ENCODE measurements at places on chromosomes 11 and 22.

DNA sequence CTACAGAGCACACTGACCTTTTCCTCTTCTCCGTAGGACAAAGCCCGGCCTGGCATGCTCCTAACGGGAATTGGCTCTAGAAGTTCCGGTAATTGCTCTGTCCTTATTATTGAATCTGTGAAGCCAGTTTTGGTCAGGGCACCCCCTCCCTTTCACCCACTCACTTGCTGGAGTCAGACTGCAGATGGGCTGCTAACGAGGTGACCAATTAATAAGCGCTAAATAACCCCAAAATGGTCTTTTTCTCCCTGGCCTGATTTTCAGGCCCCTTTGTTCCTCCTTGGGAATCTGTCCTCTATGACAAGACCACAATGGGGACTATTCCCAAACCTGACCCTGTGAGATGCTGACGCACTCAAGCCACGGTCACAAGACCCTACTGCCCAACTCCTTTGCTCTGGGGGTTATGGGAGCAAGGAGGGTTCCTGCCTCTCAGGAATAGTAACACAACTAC, 610.0 kb upstream of the CADM1 start:
- no peak for DNase-seq

DNA sequence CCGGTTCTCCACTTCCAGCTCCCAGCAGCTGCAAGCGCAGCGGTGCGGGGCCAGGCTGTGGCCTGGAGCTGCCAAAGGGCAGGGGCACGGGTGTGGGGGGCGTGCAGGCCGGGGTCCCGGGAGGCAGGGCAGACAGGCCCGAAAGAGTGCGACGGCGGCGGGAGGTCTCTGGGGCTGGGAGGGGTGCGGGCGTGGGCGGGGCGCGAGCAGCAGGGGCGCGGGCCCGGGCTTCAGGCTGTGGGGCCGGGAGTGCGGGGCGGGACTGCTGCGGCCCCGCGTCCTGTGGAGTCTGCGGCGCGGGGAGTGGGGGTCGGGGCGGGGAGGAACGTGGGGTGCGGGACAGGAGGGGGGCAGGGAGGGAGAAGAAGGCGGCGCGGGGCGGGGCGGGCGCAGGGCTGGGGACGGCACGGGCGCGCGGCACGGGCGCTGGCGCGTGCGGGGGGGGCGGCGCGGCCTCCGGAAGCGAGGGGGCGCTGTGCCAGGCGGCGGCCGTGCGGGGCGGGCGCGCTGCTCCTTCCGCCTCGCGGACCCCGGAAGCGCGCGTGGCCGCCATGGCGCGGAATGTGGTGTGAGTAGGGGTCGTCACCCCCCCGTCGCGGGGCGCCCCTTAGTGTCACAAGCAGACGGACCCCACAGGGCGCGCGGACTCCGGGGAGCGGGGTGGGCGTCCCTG, at the start of gene MRPL23:
Gene MRPL23, plus strand, starts transcription at position 521 of the 673 bp plus-strand sequence. Its CDS starts 31 bp downstream, at position 552.
- DNase-seq, result no peak

- DNase-seq, result peak; percentile 90
Measured at GRCh38 chr11:101862391-101863233, 52.2 kb upstream of the CEP126 start.

DNA sequence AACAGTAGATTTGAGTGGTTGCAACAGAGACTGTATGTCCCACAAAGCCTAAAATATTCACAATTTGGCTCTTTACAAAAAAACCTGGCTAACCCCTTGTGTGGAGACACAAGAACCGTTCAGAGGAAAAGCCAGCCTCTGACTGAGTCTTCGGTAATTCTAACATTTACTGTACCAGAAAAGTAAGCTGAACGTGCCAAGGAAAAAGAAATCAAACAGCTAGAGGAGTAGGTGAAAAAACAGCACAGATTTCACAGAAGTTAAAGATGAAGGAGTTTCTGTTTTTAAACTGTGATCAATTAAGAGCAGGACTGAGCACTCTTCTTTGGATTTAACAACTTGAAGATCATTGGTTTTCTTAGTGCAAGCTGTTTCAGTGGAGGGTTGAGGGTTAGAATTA, 424.7 kb upstream of the KIRREL3 start:
- DNase-seq, result no peak

- DNase-seq, result no peak
Measured at GRCh38 chr11:17719938-17720795, 796 bp downstream of the MYOD1 start.

- DNase-seq, result peak; percentile 64
Measured at GRCh38 chr11:110850846-110851245, 138.6 kb upstream of the ARHGAP20 start.

DNA sequence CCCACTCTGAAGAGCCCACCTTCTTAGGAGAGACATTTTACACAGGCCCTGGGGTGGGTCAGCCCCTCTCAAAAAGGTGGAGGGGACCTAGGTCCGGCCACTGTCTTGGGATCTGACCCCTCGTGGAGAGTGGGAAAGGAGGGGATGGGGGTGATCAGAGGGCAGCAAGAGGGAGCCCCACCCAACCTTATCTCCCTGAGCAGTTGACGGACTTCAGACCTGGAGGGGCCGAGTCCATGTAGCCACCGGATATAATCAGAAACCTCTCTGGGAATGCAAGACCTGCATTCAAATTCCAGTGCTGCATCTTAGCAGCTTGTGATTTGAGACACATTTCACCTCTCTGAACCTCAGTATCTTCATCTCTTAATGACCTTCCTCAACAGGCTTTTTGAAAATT, 44.0 kb downstream of the TP53I11 start:
- DNase-seq, result no peak

DNA sequence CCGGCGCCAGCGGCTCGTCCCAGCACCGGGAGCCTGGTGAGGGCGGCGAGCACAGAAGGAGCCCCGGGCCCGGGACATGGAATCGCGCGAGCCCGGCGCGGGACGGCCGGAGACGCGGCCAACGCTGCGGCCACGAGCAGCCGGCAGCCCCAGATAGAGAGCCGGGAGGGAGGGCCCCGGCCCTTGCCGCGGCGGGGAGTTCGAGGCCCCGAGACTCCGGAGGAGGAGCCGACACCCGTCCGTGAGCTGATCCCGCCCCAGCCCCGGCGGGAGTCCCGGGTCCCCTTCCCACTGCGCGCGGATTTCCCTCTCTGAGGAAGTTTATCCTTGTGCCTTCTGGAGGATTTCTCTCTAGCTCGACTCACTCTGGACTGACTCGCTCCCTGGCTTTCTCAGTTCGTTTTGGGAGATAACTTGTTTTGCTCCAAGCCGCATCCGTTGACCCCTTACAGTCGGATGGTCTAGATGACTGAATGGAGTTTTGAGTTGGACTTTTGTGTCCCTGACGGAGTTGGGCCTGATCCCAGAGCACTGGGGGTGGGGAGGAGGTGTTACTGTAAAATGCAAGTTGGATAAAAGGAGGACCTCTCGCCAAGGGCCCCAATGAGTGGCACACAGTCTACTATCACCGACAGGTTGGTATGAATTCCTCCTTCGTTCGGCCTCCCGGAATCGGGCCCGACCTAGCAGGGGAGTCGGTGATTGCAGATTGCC, 585 bp downstream of the ARHGEF12 start:
- DNase-seq, result peak; percentile 24

GRCh38 chr11:61873588-61874376, 17.6 kb downstream of the FADS3 start:
- no peak for DNase-seq

DNA sequence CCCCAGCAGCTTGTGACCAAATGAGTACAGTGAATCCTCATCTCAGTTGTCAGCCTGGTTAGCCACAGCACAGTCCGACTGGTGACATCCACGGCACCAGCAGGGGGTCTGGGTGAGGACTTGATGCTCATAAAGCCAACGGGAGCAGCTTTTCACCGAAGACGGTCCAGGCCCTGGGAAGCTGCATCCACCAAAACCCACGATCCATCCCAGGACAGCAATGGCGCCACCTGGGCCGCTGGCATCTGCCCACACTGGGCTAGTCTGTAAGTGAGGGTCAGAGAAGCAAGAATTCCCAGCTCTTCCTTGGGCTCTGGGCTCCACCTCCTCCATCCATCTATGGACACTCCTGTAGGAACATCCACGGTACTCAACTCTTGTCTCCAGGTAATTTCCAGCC, 25.1 kb upstream of the FXYD6 start:
- DNase-seq, result no peak

GRCh38 chr22:25161017-25161915, 38.4 kb upstream of the CRYBB3 start:
- no peak for DNase-seq

DNA sequence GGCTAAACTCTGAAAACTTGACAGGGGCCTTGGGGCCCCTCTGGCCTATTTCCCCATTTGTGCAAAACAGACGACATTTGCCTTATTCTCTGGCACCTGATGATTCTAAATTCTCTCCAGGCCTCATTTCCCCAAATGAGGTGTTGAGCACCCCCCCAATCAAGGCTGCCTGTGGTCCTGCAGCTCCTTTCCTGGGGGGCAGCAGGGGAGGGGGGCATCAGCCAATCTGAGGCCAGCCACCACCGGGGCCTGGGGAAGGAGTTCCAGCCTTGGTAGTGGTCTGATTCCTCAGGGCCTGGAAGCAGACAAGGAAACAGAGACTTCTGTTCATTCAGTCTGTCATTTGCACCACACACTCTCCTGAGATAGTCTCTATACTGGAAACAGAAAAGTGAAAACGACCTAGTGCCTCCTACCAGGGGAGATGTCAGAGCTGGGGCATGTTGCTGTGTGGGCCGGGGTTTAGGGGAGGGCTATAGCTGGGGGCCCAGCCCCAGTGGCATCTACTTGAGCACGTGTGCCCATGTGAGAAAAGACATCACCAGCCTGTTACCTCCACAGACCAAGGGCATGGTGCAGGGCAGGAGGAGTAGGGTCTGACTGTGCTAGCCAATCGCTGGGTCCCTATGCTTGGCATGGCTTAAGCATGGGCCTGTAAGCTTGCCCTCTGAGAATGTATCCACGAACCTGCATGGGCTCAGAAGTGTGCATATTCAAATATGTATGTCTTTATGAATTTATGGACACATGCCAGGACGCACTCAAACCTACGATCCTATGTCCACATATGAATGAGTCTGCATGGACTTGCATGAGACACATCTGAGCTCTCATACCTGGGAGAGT, 1.8 kb upstream of the TPBGL start:
- no peak for DNase-seq

GRCh38 chr11:125772834-125773505, 5.7 kb downstream of the PATE2 start:
- DNase-seq, result peak; percentile 55

GRCh38 chr11:19628018-19628417, 84.6 kb upstream of the NAV2 start:
- no peak for DNase-seq

DNA sequence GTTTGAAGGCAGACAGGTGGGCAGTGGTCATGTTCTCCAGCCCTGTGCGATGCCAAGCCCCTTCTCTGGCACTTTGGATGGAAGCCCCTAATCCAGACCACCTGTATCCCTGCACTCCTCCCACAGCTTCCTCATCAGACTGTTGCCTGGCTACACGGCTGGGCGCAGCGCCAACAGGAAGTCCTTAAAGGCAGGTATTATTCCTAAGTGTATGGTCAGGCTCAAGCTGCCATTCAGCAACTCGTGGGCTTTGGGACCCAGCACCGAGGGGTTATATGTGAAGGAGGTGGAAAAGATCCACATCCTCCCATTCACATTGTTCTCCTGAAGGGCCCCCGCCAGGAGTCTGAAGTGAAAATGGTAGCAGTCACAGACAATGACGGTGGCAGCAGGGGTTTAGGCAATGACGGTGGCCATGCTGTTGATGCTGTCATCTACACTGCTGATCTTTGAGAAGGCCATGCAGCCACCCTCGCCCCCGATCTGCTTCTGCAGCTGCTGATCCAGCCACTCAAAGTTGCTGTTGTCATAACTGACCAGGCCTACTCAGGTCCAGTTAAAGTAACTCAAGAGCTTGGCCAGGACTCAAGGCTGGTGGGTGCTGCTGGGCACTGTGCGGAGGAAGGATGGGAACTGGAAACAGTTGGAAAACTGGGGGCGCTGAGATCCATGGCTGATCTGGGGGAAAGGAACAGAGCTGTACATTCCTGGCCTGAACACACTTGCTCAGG, 27.7 kb downstream of the OR6Q1 start:
- DNase-seq, result no peak

DNA sequence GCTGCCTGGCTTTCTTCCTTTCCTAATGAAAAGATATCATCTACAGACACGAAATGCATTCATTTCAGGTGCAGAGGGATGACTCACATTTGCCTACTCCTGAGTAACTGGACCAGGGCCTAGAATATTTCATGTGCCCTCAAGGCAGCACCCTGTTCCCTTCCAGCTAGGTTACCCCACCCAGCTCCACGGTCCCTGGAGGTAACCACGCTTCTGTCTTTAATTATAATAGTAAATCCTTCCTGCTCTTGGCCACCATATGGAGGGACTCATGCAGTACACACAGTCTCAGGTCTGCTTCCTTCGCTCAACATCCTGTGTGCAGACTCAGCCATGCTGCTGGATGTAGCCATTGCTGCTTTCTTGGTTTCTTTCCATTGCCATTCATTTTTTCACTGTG, 22.3 kb downstream of the DHCR7 start:
- peak; percentile 34 for DNase-seq

DNA sequence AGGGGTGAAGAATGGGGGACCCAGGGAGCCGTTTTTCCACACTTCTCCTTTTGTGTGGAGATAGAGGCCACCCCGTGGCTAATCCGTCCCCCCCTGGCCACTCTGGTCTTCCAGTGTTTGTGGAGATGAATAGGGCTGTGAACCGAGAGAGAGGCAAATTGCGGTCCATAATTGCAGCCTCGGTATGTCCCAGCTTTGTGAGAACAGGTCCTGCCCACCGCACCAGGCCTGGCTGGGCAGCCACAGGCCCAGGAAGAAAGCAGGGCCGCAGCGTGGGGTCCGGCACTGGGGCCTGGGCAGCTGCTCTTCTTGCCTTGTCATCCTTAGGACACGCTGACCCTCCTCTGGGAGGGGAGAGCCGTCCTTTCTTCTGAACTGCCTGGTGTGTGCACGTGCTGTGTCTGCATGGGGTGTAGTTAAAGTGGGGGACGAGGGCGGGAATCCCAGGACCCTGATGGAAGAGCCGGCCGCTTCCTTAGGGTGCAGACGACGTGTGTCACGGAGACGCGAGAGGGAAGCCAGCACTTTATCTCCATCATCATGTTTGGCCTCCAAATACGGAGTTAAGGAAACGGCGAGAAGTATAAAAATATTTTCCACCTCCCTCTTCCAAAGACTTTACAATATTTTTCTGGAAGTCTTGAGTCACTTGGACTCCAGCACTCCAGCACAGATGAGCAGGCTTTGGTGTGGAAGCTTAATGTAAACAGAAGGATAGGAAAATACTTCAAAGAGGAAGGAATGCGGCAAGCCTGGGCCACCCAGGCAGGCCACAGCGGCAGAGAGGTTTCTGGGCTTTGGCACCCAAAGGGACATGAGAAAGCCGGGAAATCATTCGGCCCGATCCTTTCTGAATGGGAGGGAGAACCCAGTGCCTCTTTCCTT, 1248.4 kb downstream of the BRD1 start:
- peak; percentile 79 for DNase-seq

DNA sequence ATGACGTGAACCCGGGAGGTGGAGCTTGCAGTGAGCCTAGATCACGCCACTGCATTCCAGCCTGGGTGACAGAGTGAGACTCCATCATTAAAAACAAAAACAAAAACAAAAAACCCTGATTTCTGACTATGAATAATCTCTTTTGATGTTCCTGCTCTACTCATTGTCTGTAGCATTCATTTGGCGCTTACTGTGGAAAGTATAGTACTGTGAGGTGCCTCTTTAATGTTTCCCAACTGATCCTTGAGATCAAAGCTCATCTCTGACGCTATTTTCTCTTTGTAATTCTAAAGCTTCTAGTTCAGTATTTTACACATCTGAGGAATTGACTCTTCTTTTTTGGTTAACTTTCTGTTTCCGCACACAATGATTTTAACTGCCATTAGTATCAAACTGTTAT, 60.0 kb downstream of the GRK3 start:
- DNase-seq, result no peak
